BJ (cell line): ENCODE measurements at places on chromosomes 7 and 10. TPM values are rescaled to one million over a fixed set of nuclear protein-coding genes. Genes with fewer than 3 reads are reported as not detected.

TMEM184A gene
- polyA plus RNA-seq, result 0.38 and 1.3 TPM in 2 replicates

POU6F2 gene
- polyA plus RNA-seq, result not detected in 2 replicates

RET gene
- 0.28 and 0.29 TPM in 2 replicates for polyA plus RNA-seq

- DNase-seq, result no peak
Observed at GRCh38 chr10:96225119-96225518, 46.2 kb downstream of the BLNK start.

GRCh38 chr7:30321882-30322192 lies 37.4 kb downstream of the ZNRF2 start:
- no peak for DNase-seq

- no peak for DNase-seq
Observed at GRCh38 chr10:95558593-95559320, 2.4 kb downstream of the SORBS1 start.

DNA sequence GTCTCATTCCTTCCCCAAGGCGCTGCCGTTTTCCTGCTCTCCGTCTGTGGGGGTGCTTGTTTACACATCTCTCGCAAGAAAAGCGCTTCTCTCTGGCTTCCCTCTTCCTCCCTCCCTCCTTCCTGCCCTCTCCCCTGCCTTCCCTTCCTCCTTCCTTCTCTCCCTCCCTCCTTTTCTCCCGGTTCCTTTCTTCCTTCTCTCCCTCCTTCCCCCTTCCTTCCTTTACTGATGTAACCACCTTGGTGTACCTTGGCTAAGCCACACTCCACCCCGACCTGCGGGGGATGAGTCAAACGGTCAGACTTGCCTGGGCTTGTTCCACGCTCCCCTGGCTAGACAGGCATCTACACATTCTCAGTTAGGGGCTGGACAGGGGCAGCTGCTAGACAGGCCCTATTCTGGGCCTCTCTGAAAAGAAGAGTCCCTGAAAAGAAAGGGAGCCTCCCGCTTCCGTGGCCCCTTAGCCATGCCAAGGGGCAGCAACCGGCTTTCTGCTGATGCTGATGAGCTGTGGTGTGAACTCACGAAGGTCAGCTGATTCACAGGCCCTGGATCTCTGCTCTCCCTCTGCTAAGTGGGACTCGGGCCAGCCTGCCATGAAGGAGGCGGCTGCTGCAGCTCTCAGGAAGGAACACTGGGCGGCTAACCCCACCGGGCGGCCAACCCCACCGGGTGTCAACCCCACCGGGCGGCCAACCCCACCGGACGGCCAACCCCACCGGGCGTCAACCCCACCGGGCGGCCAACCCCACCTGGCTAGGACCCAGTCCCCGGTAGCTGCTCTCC lies 216.8 kb downstream of the TCERG1L start:
- DNase-seq, result no peak

- DNase-seq, result no peak
Observed at GRCh38 chr7:79217468-79217867, 236.0 kb downstream of the MAGI2 start.

DNA sequence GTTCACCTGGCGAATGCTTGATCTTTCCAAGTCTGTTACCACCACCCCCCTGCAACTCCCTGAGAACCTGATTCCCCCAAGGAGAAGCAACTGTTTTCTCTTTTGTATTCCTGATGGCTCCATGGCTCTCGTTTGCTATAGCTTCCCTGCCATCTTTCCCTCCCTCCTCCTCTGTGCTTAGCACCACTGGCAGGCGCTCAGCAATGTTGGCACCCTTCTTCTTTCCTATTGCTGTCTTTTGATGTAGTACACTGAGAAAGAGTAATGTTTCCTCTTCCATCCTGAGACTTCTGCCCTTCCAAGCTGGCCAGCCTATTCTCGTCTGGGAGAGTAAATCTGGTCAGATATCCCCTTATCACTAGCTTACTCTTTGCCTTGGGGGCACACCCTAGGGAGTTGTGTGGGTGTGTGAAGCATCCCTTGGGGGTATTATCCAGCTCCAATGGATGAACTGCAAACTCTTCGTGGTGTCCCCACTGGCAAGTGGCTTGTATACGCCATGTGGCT lies 74.0 kb downstream of the BMPER start:
- no peak for DNase-seq

GRCh38 chr10:14186245-14186644 lies 144.5 kb downstream of the FRMD4A start:
- no peak for DNase-seq

DNA sequence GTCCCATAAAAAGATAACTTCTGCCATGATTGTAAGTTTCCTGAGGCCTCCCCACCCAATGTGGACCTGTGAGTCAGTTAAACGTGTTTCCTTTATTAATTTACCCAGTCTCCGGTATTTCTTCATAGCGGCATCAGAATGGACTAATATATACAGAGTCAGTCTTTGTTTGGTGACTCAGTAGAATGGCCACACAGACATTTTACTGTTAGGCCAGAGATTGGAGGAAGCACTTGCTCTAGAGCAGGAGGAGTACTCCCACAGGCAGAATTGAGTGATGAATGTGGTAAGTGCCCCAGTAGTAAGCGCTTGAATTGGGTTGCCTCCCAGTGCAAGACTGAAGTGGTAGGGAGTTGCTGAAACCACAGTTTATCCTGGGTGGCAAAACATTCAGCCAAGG lies 149.5 kb upstream of the SMIM30 start:
- DNase-seq, result no peak
